Stimulated activated naive CD4-positive, alpha-beta T cell treated with Interleukin-2 at 50 U/mL for 16 hours (primary cell): ENCODE measurements at places on chromosomes 4 and X.

- DNase-seq: no peak
Measured at GRCh38 chr4:15197005-15197404, 194.7 kb downstream of the CPEB2 start.

DNA sequence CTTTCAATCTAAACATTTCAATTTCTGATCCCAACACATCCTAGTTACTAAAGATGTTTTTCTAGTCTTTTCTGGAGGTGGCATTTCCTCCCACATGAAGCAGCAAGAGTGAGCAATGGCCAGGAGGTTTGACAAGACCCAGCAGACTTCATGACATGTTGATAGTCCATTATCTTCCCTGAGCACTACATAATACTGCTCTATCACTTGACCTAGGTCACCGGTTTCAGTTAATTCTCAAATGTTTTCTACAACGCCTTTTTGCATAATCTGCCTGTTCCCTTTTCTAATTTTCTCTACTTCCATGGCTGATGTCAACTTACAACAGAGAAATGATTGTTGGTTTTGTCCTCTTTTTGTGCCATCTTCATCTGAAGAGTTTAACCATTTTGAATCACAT, 62.0 kb upstream of the GPRIN3 start:
- DNase-seq: no peak

- DNase-seq: no peak
Measured at GRCh38 chrX:155766321-155766720, 114.8 kb upstream of the VAMP7 start.

- DNase-seq: no peak
Measured at GRCh38 chr4:139658185-139658584, 7.4 kb upstream of the MGST2 start.
